ENCODE measurements at places on chromosomes 5 and 9.
A peak's percentile ranks its signal among the peaks of the same experiment; 100 is the strongest.

- no peak for DNase-seq
Measured at GRCh38 chr9:137435381-137435891, 5.7 kb downstream of the ENTPD8 start.

DNA sequence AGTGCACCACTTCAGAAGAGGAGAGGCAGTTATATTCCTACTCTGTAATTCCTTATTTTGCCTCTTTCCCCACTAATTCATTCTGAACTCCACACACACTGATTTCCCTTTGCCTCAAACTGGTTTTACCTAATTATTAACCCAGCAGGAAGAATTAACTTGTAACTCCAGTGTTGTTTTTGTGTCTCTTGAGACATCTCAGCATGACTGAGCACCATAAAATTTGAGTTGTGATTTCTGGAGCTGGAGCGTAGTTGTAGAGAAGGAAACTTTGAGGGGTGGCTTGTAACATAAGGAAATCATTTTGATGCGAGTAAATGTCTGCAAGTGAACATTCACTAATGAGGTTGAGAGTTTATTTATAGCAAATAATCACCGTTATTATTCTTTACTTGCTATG lies 265.2 kb downstream of the TMEM38B start:
- no peak for DNase-seq

- DNase-seq: no peak
Measured at GRCh38 chr9:128392302-128393144, 21.3 kb downstream of the URM1 start.

DNA sequence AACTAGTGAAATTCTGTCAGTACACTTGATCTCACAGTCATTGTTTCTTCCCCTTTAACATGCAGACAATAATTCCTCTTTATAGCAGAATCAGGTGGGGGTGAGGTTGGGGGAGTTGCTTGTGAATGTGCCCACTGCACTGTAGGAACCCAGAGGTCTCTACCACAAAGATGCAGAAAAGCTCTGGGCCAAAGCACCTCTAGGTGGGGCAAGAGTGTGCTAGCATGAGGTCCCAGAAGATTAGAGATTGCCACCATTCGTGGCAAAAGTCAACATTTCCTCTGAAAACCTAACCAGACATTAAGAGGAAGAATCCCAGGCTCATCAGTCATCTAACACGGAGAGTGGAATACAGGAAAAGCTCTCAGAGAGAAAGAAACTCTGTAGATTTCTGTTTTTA lies 74.5 kb downstream of the PTCD2 start:
- DNase-seq: no peak

- DNase-seq: peak; percentile 94
Measured at GRCh38 chr9:35882263-35882848, 12.2 kb upstream of the OR13J1 start.

GRCh38 chr5:19927919-19928318 lies 60.1 kb downstream of the CDH18 start:
- DNase-seq: peak; percentile 80

DNA sequence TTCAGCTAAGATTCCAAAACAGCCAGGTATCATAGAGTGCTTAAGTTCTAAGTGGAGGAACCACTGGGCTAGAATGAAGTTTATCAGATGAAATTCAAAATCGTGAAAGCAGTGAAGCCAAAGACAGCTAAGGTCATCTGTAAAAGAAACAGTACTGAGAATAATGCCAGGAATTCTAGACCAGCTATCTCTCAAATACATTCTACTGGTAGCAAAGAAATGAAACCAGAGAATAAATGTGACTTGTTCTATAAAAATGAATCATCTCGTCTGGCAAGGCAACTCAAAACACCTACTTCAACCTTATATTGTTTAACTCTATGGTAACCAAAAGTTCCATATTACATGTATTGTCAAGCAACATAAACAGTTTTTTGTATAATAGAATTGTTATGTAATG lies 51.3 kb upstream of the RGMB start:
- DNase-seq: no peak

All from cerebellar cortex (tissue), 1 donor.